NCI-H146 (cell line): ENCODE measurements at places on chromosomes 13 and 19.

DNA sequence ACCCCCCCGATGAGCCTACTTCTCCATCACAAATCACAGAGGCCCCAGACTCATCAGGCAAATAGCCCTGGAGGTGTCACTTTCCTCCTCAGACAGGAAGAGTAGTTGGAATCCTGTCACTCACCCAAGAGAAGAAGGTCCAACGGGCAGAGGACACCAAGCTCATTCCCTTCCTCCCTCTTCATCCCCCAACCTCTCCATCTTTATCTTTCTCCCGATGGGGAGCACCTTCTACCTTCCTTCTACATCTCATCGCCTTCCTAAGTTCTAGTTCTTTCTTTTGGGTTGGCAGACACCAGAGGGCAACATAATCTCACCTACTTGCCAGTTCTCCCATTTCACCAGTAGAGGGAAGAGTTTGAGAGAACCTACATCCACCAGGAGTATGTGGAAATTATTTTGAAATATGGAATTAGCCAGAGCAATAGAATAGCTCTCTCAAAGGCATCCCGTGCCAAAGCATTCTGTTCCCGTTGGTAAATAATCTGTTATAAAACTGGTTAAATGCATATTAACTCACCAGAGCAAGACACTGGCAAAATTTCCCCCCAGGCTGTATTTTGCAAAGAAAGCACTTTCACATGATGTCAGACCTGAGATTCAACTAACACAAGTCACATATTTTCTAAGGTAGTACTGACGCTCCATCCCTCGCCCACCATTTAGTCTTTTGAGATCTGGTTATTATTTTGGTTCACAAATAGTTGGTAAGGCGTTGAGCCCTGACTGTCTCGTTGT, 55.0 kb downstream of the ZIC5 start:
- DNase-seq = peak; percentile 81

DNA sequence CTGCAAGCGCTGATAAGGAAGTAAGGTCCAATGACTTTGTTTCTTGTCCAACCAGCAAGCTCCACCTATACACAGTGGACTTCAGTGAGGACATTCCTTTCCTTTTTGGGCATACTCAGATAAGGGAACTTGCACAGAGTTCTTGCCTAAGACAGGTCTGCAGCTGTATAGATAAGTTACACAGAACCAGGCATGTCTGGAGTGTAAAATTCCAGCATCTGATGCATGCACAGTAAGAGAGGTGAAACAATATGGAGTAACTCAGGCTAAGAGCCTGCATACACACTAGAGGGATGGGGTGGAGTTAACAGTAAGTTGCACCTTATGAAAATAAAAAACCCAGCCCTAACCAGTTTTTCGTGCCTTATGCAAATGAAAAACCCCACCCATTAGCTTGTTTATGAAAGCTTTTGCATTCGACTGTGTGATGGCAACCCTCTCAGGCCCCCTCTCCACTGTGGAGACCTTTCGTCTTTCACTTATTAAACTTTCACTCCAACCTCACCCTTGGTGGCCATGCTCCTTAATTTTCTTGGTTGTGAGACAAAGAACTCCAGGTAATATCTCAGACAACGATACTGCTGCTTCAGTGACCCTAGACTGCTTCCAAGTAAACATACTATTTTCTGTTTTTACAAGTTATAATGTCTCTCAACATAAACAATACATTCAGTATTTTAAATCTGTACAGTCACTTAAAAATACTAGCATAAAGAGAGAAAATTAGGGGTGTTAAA, 2859.0 kb upstream of the PCDH20 start:
- DNase-seq = no peak

GRCh38 chr19:55256562-55257460, 2.0 kb downstream of the PPP6R1 start:
- no peak for DNase-seq

- DNase-seq = no peak
These were observed 263.1 kb downstream of the FGF14 start for GRCh38 chr13:102138635-102139190.

- DNase-seq = no peak
These were observed 30.8 kb upstream of the USE1 start for GRCh38 chr19:17184371-17184841.

DNA sequence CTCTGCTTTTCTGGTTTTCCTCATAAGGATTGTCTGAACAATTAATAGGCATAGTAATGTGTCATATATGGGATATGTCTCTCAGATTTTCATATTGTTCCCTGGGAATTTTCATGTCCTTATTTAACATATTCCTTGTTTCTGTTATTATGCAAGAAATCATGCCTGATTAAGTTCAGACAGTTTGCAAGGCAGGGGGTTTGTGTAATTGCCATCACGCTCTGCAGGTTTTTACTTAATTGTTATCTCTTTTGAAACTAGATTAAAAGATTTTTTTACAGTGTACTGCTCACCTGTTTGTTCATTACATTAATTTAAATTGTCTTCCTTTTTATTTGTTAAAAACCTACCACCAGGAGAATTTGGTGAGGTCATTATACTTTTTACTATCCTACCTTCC, 1253.2 kb upstream of the PRR20A start:
- peak; percentile 34 for DNase-seq

- no peak for DNase-seq
These were observed 2.4 kb upstream of the CYTH2 start for GRCh38 chr19:48466561-48467325.

GRCh38 chr13:109844396-109844795, 58.0 kb upstream of the IRS2 start:
- no peak for DNase-seq

DNA sequence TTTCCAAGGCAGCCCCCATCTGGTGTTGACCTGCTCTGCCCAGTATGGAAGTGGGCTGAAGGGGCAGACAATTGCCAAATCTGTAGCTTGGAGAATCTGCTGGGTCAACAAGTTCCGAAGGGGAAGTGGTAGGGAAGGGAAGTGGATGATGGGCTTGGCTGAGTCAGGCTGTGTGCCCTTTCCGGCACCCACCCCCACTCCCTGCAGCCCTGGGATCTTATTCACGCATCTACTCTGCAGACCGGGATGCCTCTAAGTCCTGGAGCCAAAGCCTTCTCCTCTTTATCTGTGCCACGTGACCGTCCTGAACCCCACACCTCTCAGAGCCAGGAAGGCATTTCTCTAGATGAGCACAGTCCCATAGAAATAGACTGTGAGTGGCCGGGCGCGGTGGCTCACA, 7.5 kb upstream of the C5AR2 start:
- DNase-seq = no peak

DNA sequence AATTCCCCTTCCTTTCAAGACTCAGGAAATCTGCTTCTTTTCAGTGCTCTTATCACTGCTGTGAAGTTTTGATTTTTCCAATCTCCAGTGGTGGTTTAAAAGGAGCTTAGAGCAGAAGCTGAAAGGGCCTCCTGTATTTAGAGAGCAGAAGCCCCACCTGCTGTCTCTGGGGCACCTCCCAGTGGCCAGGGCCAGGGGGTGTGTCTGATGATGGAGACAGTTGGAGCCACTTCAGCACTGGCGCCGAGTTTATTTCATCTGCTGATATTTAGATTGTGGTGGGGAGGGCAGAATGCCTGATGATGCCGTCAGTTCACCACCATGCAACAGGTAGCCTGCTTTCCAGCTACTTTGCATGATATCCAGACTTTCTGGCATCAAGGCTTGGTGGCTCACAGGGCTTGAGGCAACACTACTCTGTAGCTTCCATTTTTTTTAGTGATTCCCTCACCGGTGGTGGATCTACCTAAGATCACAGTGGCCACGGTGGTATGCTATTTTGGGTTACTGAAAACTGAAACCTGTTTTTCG, 371.9 kb downstream of the KCNRG start:
- DNase-seq = peak; percentile 89

- peak; percentile 26 for DNase-seq
These were observed 36.5 kb downstream of the B3GLCT start for GRCh38 chr13:31236211-31236786.

DNA sequence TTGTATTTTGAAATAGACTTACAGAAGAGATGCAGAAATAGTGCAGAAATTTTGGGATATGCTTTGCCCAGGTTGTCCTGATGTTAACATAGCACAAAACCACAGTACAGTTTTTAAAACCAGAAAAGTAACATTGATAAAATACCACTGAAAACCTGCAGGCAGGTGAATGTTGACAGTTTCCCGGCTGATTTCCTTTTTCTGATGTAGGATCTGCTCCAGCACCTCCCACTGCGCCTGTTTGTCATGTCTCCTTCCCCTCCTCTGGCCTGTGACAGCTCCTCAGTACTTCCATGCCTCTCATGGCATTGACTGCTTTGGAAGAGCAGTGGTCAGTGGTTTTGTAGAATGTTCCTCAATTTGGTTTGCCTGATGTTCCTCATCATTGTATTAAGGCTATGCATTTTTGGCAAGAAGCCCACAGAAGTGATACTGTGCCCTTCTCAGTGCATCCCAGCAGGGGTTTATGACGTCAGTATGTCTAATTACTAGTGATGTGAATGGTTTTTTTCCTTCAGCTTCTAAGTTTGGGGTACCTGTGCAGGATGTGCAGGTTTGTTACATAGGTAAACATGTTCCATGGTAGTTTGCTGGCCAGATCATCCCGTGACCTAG, 31.0 kb downstream of the TDRD12 start:
- peak; percentile 12 for DNase-seq

DNA sequence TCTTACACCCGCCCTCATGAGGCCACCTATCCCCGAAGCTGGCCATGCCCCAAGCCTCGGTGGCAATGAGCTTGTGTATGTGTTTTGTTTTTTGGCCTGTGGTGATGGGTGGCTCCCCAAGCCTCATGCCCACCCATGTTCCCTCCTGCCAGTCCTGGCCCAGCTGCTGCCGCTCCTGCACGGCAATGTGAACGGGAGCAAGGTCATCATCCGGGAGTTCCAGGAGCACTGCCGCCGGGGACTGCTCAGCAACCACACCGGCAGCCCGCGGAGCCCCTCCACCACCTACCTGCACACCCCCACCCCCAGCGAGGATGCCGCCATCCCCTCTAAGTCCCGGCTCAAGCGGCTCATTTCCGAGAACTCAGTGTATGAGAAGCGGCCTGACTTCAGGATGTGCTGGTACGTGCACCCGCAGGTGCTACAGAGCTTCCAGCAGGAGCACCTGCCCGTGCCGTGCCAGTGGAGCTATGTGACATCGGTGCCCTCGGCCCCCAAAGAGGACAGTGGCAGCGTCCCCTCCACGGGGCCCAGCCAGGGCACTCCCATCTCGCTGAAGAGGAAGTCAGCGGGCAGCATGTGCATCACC, 24.6 kb downstream of the UBXN6 start:
- DNase-seq = no peak

GRCh38 chr13:29959086-29959485, 108.7 kb upstream of the UBL3 start:
- DNase-seq = no peak

- DNase-seq = no peak
These were observed 158.8 kb upstream of the SPRY2 start for GRCh38 chr13:80499536-80500290.

DNA sequence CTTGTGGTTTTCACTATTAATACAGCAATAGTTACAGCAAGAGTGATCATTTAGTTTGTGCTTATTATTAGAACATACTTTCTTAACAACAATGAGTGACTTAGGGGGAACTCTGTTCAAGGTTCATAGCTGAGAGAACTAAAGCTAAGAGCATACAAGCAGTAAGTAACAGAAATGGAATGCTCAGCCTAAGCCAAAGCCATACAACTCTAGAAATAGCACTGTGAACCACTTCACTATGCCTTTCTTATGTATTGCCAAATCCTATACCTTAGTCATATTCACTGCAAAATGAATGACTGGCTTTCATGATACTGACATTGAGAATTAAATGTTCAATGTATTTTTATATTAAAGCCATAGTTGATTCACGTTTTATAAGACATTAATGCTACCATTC, 599.7 kb upstream of the SLITRK1 start:
- DNase-seq = no peak

GRCh38 chr13:31051999-31052398, 109.7 kb downstream of the HSPH1 start:
- DNase-seq = no peak

DNA sequence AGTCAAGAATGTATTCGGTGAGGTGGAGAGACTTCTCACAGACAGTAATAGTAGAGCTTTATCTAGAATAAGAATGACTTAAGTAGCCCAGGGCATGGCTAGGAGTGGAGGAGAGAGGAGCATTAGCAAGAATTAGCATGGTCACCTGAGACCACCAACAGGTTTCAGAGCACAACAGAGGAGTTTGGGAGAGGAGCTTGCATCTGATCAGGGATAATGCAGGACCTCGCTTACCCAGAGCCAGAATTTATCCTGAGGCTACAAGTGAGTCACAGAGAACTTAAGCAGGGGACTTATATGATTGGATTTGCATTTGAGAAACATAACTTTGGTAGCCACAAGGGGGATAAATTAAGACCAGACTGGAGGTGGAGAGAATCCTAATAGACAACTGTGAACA, 102.1 kb upstream of the FNDC3A start:
- no peak for DNase-seq

- no peak for DNase-seq
These were observed 404.2 kb upstream of the SGCG start for GRCh38 chr13:22776394-22777186.

DNA sequence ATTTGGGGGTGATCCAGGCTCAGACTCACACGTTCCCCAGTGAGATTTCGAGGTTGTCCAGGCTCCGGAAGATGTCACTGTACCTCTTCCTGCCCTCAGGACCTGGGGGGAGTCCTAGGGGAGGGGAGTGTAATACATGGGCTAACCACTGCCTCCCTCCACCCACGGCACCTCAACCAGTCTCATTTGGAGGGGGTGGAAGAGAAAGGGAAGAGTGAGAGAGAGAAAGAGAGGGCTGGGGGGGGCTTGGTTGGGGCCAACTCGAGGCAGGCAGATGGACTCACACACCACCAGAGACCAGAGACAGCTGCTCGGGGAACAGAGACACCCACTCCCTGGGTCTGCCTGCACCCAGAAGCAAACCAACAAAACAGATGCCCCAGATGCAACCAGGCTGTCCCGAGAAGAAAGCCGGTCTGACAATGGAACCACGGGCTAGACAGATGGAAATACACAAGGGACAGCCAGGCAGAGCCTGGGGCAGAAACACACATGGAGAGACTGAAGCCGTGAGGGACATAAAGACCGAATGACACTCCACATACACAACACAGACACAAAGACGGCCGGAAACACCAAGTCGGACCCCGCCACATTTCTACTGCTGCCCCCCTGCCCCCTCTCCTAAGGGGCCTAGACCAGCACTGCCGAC, 825 bp downstream of the GMIP start:
- peak; percentile 61 for DNase-seq

- peak; percentile 21 for DNase-seq
These were observed 654 bp downstream of the STAP2 start for GRCh38 chr19:4337906-4338440.

DNA sequence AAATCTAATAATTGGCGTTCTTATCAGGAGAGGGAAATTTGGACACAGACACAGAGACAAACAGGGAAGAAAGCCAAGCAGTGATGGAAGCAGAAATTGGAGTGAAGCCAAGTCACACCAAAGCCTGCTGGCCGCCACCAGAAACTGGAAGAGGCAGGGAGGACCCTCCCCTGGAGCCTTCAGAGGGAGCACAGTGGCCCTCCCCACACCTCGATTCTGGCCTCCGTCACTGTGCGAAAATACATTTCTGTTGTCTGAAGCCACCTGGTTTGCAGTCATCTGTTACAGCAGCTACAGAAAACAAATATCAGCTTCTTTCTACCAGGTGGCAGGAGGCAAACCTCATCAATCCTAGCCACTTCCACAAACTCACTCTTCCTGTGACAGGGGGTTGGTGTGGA, 8.3 kb upstream of the TLE6 start:
- peak; percentile 79 for DNase-seq
